ENCODE measurements at places on chromosomes 12 and 14.

GRCh38 chr14:59576332-59577294, at the start of gene CCDC175:
Gene CCDC175, minus strand, starts transcription at chr14:59576812. Its CDS starts 37 bp downstream, at chr14:59576775.
- H3K36me3 ChIP-seq: no peaks in the 10 kb centered on the region
- peaks cover 6% of the 10 kb centered on the region for H3K4me1 ChIP-seq

DNA sequence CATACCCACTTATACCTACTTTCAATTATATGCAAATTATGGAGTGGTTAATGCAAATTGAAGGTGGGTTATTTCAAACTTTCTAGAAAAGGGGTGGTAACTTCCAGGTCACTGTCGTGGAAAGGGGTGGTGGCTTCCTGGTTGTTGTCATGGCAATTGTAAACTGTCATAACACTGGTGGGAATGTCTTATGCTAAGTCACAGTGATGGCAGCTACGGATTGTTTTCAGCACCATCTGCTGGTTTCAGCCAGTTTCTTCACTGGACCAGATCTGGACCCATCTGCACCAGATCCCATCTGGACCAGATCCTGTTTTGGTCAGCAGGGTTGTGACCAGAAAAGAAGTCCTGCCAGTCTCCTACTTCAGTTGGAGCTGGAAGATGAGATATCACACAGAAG, 1469.3 kb downstream of the AACS start:
- DNase-seq: no peak
- H3K36me3 ChIP-seq: no peaks in the 10 kb centered on the region
- H3K27ac ChIP-seq: no peak overlapping the region
- no peaks in the 10 kb centered on the region for H3K4me1 ChIP-seq
- no peaks in the 10 kb centered on the region for H3K27me3 ChIP-seq

DNA sequence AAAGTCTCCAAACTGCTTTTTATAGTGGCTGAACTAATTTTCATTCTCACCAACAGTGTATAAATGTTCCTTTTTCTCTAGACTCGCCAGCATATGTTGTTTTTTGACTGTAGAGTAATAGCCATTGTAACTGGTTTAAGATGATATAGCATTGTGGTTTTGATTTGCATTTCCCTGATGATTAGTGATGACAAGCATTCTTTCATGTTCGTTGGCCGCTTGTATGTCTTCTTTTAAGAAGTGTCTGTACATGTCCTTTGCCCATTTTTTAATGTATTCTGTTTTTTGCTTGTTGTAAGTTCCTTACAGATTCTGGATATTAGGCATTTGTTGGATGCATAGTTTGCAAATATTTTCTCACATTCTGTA, 404.9 kb downstream of the FLRT2 start:
- H3K36me3 ChIP-seq: no peaks in the 10 kb centered on the region
- H3K27ac ChIP-seq: no peak overlapping the region

GRCh38 chr12:101287357-101287756, 7.5 kb downstream of the UTP20 start:
- no peak for DNase-seq
- H3K4me1 ChIP-seq: no peaks in the 10 kb centered on the region
- no peak overlapping the region for H3K27ac ChIP-seq
- H3K27me3 ChIP-seq: no peaks in the 10 kb centered on the region

- H3K36me3 ChIP-seq: no peaks in the 10 kb centered on the region
- no peaks in the 10 kb centered on the region for H3K27me3 ChIP-seq
- H3K4me3 ChIP-seq: no peak overlapping the region
- no peak for DNase-seq
- H3K27ac ChIP-seq: no peak overlapping the region
Measured at GRCh38 chr12:88758176-88758575, 177.9 kb upstream of the KITLG start.

DNA sequence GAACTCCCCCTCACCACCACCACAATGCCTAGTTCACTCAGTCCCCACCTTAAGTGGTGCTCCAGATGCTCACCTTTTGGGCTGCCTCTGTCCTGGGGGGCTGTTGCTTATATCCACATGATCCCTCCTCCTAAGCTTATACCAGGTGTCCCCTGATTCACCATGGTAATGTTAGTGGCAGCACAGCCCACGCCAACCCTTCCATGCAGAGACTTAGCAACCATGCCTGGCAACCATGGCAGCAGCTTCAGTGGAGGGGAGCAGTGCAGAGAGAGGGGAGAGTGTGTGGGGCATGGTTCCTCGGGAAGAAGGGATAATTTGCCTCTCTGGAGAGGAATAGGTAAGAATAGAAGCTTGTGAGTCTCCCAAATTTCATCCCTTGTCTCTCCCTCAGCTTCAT, 1.2 kb upstream of the DDN start:
- H3K27ac ChIP-seq: no peak overlapping the region
- no peak overlapping the region for H3K4me3 ChIP-seq
- H3K4me1 ChIP-seq: peaks cover 3% of the 10 kb centered on the region
- peaks cover 17% of the 10 kb centered on the region for H3K27me3 ChIP-seq

DNA sequence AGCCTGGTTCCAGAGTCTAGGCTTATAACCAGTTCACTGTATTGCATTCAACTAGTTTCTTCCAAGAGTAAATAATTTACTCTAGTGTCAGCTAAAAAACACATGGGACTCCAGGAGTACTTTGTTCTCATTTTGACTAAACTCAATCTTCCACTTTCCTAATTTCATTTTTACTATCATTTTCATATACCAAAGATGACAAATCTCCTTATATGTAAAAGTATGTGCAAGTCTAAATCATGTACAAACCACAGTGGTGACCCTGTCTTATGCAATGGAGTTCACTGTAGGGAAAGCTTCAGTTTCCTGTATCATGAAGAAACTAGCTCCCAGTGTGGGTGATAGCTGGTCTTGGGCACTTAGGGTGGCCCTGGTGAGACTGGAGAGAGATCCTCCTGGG, 151.6 kb downstream of the HELB start:
- no peak overlapping the region for H3K27ac ChIP-seq
- no peaks in the 10 kb centered on the region for H3K27me3 ChIP-seq
- no peak overlapping the region for H3K4me3 ChIP-seq
- H3K36me3 ChIP-seq: no peaks in the 10 kb centered on the region
- DNase-seq: no peak
- no peaks in the 10 kb centered on the region for H3K4me1 ChIP-seq

GRCh38 chr14:21723431-21724045, 49.9 kb upstream of the OR4E1 start:
- H3K27ac ChIP-seq: no peak overlapping the region
- no peaks in the 10 kb centered on the region for H3K27me3 ChIP-seq
- H3K4me3 ChIP-seq: no peak overlapping the region
